Skeletal muscle cell (primary cell): ENCODE measurements at places on chromosomes 4 and X.
A peak's percentile ranks its signal among the peaks of the same experiment; 100 is the strongest.

DNA sequence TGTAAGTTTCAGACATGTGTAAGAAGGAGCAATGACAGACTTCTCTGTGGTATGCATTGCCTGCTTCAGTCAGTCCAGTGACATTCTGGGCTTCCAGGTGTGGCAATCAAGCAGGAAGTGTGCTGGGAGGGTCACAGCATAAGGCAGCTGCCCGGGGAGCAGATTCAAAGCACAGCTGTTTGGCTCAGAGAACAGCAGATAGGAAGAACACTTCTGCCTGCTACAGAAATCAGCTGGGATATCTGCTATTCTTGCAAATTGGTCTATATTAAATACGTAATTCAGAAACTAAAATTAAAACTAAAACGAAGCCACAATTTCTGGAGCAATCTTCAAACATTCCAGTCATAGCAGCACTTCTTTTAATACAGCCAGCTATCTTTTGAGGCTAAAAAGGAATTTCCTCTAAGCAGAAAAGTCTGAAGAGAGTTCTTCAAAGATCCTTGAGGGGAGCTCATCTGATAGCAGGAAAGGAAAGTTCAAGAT is 47.5 kb upstream of the GALNT7 start:
- peak; percentile 27 for DNase-seq

DNA sequence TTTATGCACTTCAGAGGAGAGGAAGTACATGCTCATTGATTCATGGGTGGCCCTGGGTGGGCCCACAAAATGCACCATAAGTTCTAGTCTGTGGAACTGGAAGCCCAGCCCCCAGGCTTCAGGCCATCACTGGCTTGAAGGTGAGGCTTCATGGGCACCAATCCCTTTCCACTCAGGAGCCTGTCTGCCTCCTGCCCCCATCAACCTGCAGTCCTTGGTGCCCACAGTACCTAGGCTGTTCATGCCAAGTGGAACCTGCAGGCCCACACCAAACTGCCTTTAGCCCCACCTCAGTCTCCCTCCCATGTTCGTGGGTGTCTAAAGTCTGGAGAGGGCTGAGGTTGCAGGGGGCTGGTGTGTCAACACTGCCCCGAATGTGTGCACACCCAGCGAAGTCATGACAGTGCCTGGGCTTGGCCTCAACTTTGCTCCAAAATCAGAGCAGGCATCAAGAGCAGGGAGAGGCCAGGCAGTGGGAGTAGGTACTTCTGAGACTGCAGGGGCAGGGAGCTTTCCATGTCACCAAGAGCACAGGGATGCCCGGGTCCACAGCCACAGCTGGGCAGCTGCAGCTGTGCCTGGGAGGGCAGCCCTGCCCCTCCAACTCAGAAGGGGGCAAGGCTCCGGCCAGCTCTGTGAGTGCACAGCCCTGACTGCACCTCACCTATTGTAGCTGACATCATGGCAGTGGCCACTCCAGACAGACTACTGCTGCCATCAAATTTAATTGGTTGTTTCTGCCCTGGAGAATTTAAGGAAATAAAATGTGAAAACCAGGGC is 1250.4 kb upstream of the IGFBP7 start:
- DNase-seq = no peak

GRCh38 chr4:26594778-26595177 is 10.9 kb downstream of the TBC1D19 start:
- DNase-seq = no peak

DNA sequence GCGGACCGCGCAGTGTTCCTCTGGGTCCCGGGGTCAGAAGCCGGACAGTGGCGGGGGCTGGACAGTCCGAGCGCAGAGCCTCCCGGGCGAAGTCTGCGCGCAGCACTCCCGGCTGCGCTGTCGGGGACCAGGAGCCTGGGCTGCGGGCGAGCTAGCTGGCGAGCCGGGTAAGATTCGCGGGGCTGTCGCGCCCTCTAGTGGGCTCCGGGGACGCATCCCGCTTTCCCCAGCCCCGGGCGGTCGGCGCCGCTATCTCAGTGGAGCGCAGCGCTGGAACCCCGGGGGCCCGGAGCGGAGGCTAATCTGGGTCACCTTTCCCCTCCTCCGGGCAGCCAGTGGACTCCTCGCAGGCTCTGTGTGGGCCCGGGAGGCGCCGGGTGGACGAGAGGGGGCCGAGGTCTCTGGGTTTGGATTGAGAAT is 4.2 kb downstream of the PDGFRA start:
- DNase-seq = no peak

DNA sequence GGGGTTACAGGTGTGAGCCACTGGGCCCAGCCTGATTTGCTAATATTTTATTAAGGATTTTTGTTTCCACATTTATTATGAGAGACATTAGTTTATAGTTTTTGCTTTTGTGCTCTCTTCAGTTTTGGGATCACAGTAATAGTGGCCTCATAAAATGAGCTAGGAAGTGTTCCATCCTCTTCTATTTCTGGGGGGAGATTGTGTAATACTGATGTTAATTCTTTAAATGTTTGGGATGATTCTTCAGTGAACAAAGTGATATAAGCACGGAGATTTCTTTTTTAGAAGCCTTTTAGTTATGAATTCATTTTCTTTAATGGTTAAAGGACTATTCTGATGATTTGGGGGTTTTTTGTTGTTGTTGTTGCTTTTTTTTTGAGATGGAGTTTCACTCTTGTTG is 41.3 kb downstream of the RBMX start:
- no peak for DNase-seq

- DNase-seq = no peak
Observed at GRCh38 chr4:65999518-65999871, 329.2 kb upstream of the EPHA5 start.

- DNase-seq = no peak
Observed at GRCh38 chr4:55920571-55920970, 28.2 kb upstream of the CEP135 start.

- peak; percentile 99 for DNase-seq
Observed at GRCh38 chr4:120052856-120053255, 13.8 kb downstream of the MAD2L1 start.

GRCh38 chr4:70718811-70719604 is 2.8 kb upstream of the RUFY3 start:
- DNase-seq = no peak

DNA sequence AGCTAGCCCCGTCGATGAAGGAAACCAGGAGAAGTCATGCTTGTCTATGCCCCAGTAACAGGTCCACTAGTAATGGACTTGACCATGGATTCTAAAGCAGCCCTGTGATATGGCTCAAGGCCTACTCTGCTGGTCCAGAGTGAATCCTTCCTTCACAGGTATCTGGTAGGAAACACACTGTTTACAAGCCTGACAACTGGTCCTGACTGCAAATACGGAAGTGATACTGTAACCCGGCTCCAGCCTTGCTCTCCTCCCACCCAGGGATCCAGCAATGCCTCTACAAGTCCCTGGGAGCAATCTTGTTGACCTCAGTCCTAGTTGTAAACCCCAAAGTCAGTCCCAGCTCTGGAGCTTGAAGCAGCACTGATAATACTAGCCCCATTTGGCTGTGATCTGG is 239.2 kb upstream of the GRID2 start:
- DNase-seq = no peak

DNA sequence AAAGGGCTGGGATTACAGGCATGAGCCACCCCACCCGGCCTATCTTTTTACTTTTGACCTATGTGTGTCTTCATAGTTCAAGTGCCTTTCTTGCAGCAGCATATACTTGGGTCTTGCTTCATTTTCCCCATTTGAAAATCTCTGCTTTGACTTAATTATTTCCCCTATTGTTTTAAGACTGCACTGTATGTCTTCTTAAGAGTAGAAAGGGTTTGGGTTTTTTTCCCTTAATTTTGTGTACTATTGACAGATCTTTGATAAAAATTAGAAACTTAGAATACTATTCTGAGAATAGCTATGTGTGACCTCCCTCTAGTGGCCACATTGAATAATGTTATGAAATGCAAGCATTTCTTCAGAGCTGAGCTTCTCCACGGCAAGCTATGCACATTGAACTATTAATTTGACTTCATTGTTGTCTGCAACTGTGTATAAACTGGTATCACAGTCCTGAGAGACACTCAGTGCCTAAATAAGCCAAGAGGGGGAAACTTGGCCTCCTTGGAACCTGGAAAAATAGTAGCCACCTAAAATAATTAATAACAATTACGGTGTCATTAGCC is 8.7 kb upstream of the SLC25A4 start:
- no peak for DNase-seq

DNA sequence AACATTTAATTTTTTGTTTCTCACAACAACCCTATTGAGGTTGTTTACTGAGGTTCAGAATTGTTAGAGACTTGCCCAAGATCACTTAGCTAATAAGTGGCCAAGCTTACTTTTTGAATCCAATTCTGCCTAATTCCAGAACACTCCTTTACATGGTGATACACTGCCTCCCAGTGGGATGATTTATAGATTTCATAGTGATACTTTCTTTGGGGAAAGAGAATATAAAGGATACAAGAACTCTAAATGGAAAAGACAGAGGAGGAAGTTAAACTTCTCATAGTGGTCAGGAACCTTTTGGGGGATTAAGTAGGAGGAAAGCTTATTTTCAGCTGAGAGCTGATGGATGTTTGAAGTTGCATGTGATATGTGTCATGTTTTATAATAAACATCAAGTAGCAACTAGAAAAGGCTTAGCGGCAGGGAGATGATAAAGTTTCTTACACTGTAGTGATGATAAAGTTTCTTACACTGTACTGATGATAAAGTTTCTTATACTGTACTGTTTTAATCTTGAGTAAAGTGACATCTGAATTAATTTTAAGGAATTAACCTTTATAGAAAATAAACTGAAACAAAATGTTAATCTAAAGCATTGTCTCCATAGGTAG is 15.3 kb downstream of the STAG2 start:
- no peak for DNase-seq

DNA sequence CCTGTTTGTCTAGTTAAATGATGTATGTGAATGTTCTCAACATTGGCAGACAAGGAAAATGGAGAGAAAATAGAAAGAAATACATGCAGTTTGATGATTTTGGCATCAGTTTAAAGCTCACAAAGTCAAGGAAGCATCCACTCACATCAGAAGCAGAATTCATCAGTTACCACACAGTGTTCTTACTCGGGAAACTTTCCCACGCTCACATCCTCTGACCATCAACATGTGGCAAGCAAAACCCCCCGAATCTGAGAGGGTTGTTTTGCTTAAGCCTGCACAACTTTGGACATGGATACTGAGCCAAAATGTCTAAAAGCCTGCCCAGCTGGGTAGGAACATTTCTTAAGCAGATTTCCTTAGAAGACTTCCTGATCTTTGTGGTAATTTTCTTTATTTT is 407.6 kb downstream of the ANKRD50 start:
- DNase-seq = peak; percentile 72

GRCh38 chr4:185464887-185465286 is 6.6 kb downstream of the CCDC110 start:
- DNase-seq = no peak

GRCh38 chr4:95018785-95019184 is 261.0 kb downstream of the BMPR1B start:
- DNase-seq = no peak
